DMS153 (cell line): ENCODE measurements at places on chromosomes 2 and 18.

DNA sequence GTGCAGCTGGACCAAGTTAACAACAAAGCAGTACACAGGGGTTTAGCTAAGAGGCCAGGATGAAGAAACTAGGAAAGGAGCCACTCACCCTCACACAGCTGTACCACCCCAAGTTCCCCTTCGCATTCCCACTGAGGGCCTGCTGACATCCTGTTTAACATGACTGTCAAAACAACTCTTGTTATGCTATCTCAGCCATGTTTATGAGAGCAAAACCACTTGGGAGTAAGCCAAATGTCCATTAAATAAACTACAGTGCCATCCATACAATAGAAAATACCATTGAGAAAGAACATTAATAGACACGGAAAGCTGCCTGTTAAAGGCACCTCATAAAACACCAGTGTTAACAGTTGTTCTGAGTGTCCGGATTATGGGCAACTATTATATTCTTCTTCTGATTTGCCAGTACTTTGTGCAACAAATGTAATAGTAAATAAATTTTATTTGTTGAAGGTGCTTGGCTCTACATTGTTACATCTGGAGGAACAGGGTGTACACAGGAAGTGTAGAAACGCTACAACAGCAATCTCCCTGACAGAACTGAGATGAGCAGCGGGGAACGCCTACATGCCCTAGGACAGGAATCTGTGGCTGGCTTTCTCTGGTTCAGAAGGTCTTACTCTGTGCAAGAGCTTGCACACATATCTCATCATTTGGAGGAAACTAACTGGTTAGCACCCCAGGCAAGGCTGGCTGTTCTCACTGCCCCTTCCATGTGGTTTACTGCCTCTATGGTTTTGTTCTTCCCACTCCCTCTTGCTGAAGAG lies 85.6 kb downstream of the EHD3 start:
- peak; percentile 86 for DNase-seq

DNA sequence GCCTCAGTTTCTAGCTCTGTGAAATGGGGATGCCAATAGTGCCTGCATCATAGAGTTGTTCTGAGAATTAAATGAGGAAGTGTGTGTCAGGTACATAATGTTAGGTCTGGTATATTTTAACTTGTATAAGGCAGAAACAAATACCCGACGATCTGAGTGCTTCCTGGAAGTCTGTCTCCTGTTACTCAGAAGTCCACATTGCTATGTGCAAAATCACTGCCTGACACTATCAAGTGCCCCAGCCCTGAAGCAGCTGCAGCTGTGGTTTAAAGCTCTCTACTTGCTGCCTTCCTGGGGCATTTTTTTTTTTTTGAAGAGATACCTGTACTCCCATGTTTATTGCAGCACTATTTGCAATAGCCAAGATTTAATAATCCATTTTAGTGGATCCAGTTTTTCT lies 125.3 kb downstream of the SLC4A3 start:
- DNase-seq = no peak

DNA sequence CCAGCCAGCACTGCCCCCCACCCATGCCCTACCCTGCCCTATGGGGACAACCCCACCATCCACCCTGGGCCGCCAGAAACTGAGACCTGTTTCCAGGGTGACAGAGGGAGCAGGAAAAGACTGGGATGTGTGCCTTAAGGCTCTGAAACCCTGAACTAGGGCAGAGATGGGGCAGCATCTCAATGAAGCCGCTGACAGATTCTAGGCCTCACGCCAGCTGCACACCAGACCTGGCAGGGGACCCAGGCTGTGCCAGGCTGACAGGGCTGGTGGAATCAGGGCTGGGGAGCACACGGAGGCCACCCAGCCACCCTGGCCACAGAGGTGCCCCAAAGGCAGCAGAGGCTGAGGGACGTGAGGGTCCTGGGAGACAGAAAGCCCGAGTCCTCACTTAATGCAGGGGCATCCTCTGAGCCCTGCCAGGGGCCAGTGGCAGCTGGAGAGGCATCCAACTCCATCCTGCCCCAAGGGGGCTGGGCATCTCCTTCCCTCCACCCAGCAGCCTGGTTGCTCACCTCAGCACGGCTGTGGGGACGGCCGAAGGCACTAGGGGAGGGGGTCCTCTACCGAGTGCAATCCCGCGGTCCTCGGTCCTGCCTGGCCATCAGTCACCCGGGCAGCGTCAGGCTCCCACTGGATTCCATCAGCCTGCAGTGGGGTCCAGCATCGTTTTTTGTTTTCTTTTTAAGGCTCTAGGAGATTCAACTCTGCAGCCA lies 169.2 kb downstream of the ZFP36L2 start:
- peak; percentile 11 for DNase-seq

DNA sequence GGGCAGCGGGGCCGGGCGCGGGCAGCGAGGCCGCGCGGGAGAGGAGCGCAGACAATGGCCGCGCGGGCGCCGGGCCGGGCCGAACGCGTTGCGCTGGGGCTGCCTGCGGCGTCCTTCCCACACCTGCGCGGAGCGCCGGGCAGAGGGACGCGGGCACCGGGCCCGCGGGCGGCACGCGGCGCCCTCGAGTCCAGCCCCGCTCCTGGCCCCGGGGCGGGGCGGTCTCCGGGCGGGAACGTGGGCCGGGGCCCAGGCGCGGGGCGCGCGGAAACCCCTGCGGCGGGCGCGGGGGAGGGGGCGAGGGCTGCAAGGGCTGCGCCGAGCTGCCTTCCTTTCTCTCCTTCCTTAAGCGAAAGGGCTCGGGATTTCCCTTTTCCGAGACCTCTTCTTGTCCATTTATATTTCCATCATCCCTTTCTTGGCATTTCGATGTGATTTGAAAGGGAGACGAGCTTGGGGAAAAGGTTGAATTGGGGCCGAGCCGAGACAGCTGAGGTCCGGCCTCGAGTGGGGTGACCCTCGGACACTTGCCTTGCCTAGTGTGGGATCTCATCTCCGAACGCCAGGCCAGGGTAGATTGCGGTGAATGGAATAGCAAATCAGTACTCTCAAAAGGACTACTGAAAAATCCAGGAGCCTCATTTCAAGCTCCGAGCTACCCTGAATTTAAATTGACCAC lies 676 bp downstream of the KLHL23 start:
- no peak for DNase-seq

GRCh38 chr2:235868224-235868623 lies 300.0 kb downstream of the GBX2 start:
- no peak for DNase-seq

GRCh38 chr2:139080244-139080643 lies 300.1 kb upstream of the NXPH2 start:
- no peak for DNase-seq

GRCh38 chr18:3056311-3056710 lies 43.4 kb upstream of the LPIN2 start:
- DNase-seq = no peak

- no peak for DNase-seq
These were observed 117.1 kb downstream of the KLHL29 start for GRCh38 chr2:23502096-23502495.

- no peak for DNase-seq
These were observed 38.7 kb downstream of the REEP1 start for GRCh38 chr2:86298411-86299390.

DNA sequence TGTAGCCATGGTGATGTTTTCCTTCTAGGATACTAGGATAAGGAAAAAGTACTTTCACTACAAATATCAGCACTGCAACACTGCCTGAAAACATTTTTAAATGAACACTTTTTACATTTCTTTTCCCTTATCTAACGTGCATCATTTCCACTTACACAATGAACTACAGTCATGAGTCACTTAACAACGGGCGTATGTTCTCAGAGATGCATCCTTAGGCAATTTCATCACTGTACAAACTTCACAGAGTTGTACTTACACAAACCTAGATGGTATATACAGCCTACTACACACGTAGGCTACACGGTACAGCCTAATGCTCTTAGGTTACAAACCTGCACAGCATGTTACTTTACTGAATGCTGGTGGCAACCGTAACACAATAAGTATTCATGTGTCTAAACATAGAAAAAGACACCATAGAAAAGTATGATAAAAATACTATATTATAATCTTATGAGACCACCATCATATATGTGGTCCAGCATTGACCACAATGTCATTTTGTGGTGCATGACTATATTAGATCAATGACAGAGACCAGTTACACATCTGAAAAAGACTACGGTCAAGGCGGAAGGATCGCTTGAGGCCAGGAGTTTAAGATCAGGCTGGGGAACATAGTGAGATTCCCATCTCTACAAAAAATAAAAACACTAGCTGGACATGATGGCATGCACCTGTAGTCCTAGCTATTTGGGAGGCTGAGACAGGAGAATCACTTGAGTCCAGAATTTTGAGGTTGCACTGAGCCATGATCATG lies 39.8 kb downstream of the WDR33 start:
- no peak for DNase-seq

DNA sequence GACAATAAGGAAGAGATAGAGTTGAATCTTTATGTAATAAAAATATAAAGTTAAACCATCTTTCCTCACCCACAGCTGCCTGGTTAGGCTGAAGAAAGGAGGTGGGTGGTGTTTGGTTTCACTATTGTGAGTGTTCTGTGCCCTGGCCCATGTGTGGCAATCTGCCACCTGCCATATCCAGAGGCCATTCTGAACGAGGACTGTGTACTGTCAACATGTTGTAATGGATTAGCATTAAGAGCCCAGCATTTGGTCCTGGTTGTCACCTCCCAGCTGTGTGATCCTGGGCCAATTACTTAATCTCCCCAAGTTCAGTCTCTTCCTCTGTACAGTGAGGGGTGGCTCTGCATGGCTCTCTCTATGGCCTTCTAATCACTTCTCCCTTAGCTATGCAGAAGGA lies 118.2 kb upstream of the SEC11C start:
- peak; percentile 38 for DNase-seq

DNA sequence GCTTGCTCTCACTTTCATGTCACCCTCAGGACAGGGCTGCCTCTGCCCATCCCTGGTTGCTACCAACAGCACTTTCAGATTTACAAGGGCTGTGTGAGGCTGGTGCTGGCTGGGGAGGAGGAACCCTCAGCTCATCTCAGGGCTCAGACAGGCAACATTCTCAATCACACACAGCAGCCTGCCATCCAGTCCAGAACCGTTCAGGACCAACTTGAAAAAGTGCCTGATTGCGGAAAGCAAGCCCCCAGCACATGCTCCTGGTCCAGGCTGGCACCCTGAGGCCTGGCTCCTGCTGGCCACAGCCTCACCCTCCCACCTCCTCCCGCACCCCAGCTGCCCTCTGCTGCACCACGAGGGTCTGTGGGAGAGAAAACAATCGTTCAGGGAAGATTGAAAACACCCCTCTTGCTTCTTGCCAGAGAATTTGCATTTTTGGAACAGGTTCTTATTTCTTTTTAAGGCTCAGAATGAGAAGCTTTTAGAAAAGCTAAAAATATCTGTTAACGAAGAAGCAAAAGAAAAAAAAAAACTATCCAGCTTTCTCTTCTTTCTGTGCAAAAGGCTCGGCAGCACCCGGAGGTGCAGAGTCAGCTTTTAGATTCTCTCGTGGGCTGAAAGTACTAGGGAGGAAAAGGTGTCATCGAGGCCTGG lies 403.8 kb upstream of the ID2 start:
- DNase-seq = no peak

- no peak for DNase-seq
These were observed 13.6 kb downstream of the GULP1 start for GRCh38 chr2:188305271-188305670.
